GM12864 (cell line): ENCODE measurements at places on chromosomes 6 and 20.

GRCh38 chr6:121896363-121896762, 460.9 kb downstream of the GJA1 start:
- no peak for DNase-seq

DNA sequence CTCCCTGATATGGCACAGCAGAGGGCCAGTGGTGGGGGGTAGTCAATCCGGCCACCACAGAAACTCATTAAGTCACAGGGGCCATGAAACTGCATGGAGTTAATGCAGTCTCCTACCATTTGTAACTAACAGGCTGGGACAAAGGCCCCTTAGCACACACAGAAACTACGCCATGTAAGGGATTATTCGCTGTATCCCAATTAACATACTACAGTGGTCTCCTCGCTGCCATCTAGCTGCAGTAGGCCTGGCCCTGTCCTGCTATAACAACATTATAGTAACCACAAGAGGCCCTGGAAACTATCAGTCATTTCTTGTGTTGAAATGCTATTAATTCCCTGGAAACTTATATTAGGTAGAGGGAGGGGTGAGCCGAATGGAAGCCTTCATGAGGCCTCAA, 72.3 kb upstream of the CCN2 start:
- DNase-seq = no peak

GRCh38 chr20:11849270-11849915, 68.3 kb upstream of the BTBD3 start:
- DNase-seq = no peak

- DNase-seq = no peak
These were observed 84.7 kb upstream of the ADGRF1 start for GRCh38 chr6:47126647-47127391.

DNA sequence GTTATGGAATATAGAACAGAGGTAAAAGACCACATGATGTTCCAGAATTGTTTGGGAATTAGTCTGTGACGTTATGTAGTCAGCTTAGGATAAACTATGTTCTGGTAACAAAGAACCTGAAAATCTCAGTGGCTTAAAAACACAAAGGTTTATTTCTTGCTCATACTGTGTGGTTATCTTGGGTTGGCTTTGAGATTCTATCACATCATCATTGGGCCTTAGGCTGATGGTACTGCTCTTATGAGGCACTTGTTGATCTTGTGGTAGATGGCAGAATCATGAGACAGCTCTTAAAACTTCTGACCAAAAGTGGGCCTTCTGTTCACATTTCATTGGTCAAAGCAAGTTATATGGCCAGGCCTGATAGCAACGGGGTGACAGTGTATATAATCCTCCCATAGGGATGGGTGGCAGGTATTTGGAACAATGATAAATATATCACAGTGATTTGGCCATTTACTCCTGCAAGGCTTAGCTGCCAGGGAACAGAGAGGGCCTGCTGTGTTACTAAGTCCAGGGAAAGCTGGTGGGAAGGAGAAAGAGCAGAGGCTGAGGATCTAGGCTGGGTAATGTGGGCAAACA, 13.5 kb downstream of the DHX35 start:
- DNase-seq = no peak

DNA sequence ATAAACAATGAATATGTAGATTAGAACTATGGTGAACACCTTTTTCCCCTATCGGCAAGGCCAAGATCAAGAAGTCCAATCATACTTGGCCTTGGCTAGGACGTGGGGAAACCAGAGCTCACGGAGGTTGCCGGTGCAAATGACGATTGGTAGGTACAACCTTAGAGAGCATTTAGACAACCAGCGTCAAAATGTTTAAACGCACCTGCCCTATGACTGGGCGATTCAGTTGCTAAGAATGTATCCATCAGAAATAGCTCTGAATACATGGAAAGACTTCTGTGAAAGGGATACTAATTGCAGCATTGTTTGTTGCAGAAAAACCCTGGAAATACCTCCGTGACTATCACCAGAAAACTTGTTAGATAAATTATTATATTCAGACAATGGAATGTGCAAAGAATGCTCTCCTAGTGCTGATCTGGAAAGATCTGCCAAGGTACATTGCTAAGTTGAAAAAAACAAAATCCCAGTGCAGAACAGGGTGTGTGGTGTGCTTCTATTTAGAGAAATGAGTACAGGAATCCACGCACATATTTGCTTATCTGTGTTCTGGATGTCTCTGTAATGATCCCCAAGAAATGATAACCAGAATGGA, 48.0 kb upstream of the PTPN1 start:
- no peak for DNase-seq

DNA sequence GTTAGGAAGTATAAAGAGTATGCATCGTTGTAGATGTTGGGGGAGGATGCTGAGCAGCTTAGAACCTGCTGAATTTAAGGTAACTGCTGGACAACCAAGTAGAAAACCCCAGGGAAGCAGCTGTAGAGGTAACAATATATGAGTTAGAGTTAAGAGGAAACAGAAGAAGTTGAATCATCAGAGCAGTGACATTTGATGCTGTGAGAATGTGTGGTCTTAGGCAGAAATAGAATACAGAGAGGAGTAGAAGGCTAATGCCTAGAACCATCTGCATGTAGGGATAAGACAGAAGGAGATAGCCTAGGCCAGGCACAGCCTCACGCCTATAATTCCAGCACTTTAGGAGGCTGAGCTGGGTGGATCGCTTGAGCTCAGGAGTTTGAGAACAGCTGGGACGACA, 22.6 kb upstream of the DYNLRB1 start:
- DNase-seq = no peak

GRCh38 chr6:74091136-74091793, 395.3 kb downstream of the CD109 start:
- DNase-seq = peak; percentile 10

DNA sequence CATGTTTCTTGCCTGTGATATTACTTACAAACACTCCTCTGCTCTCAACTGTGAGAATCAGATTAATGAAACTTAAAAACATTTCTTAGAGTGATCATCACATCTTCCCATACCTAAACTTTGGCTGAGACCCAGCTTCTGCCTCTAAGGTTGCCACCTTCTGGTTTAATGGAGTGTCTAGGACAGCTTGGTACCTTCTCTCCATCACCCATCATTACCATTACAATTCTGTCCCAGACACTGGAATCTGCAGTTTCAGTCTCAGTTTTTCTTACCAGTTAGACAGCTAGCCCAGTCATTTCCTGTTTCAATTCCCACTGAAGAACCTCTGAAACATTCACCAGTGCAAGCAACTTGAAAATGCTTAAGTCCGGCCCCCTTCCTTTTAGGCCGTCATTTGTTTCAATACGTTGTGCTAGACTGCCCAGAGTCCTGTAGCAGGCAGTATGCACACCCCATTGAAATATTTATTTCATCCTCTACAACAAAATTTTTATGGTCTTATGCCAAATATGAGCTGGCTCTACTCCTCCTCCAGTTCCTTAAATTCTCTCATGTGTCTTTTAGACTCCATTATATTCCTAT, 107.0 kb upstream of the FOXO3 start:
- DNase-seq = peak; percentile 1

- DNase-seq = no peak
These were observed 17.9 kb downstream of the SLA2 start for GRCh38 chr20:36628076-36628475.

GRCh38 chr6:34664256-34664971, 32.2 kb downstream of the ILRUN start:
- DNase-seq = no peak

DNA sequence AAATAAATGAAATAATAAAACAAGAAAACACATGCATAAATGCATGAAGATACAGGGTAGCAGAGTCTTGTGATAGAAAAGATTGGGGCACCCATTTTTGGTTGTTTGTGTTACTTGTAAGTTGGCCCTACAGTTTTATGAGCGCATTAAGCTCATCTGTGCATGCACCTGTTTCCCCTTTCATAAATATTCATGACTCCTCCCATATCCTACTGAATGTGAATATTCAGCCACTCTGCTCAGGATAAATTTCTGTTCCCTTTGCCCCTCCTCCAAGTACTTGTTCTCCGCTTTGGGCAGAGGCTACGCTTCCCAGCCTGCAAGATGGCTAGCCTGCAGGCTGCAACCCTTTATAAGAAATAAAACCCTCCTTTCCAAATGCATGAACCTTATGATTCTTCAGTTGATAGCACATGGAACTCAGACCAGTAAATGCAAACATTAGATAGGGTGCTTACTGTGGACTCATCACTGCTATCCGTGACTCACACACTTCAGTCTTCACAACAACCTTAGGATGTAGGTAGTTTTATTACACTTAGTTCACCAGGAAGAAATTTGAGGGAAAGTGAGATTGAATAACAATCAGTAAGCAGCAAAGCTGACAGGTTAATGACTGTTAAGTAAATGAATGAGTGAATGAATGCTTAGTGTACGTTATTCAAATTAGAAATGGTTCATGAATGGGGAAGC, 15.0 kb downstream of the ALDH8A1 start:
- DNase-seq = no peak

DNA sequence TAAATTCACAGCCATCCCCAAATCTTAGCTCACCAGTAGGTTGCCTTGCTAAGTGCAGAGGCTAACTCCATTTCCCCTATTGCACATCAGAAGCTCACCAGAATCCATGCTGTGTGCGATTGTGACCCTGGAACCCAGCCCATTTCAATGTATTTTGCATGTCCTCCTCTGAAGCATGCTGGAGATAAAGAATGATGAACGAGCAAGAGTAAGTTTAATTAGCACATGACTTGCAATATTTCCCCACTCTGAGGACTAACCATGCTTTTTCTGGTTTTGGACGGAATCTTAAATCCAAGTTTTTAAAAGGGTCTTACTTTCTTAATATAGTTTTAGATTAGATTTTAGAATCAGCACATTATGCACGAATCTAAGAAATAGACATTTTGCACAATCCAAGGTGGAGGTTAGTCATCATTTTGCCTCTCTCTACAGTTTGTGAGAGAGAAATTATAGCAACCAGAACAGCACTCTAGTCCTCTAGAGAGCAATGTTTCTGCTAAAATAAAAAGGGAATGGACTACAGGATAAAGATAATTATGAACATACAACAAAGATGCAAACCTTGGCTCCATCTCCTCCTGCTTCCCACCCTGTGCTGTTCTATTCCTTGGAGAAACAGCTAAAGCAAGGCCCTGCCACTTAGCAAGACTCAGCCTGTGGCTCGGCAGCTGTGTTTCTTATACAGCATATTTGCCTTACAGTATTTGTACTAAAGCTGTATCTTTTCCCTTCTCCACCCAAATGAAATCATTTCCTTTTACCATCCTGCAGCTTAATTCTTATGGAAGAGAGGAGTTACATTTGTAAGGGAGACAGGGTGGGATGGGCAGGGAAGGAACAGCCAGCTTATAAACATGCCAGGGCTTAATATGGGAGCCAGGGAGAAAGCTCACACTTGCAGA, 24.9 kb upstream of the LAMA4 start:
- DNase-seq = no peak

- DNase-seq = no peak
These were observed 122.8 kb downstream of the UST start for GRCh38 chr6:148869585-148869984.

GRCh38 chr6:11275598-11275997, 43.1 kb upstream of the NEDD9 start:
- peak; percentile 72 for DNase-seq

- no peak for DNase-seq
These were observed 85.5 kb upstream of the CNKSR3 start for GRCh38 chr6:154596009-154596408.

- DNase-seq = no peak
These were observed 1152.0 kb downstream of the KHDRBS2 start for GRCh38 chr6:61134028-61134427.

DNA sequence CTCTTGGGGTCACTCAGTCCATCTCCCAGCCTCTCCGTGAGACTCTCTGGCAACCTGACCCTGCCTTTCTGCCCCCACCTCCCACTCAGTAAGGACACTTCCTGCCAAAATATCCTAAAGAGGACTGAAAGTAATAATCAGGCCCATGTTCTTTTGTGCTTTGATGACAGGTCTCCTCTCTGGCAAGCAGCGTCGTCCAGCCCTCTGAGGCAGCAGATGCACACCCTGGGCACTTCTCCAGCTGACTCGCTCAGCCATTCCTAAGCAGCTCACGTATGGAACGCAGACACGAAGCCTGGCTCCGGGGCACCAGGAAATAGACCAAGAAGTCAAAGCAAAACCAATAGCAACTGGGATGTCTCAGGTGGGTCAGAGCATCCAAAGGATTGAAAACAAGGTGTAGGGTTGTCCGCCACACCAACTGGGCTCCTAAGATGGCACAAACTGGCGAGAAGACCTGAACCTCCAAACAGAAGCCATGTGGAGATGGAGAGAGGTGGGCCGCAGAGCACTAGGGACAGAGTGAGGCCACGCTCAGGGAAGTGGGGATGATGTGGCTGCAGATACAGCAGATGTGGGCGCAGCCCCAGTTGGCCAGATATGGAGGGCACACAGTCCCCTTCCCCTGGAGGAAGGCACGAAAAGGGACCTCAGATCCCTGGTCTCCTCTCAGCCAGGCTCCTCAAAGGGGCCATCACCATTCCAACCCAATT, 99.3 kb downstream of the PRND start:
- DNase-seq = no peak
